ENCODE measurements at places on chromosomes 16 and 17.

- DNase-seq, result no peak
Measured at GRCh38 chr16:58225965-58226602, 28.2 kb upstream of the CSNK2A2 start.

DNA sequence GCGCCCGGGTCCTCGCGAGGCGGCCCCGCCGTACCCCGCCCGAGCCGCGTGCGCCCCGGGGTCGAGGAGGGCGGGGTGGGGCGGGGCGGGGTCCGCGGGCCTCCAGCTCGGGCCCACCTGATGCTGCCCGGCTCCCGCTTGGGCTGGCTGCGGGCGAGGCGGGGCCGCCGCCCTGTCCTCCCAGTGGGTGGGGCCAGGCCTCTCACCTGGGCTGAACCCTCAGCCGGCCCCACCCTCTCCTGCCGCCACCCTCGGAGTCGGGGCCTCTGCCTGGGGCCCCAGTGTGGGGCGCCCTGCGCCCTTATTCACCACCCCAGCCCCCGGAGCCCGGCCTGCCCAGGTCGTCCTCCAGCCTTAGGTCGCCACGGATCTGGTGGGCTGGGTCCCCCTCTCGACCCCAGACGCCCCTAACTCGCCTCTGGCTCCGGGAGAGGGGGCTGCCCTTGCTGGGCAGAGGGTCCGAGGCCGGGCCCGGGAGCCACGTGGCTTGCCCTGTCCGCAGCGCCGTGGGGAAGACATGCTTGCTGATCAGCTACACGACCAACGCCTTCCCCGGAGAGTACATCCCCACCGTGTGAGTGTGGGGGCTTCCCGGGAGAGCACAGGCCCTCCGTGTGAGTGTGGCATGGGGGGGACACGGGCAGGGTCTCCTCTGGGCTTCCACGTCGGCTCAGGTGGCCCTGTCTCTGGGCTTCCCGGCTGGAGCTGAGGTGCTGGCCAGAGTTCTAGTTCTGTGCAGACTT lies 578 bp downstream of the RAC3 start:
- no peak for DNase-seq

- DNase-seq, result no peak
Measured at GRCh38 chr16:53936052-53936451, 232.1 kb downstream of the FTO start.

GRCh38 chr17:10768750-10769251 lies 35.1 kb downstream of the TMEM238L start:
- DNase-seq, result no peak

DNA sequence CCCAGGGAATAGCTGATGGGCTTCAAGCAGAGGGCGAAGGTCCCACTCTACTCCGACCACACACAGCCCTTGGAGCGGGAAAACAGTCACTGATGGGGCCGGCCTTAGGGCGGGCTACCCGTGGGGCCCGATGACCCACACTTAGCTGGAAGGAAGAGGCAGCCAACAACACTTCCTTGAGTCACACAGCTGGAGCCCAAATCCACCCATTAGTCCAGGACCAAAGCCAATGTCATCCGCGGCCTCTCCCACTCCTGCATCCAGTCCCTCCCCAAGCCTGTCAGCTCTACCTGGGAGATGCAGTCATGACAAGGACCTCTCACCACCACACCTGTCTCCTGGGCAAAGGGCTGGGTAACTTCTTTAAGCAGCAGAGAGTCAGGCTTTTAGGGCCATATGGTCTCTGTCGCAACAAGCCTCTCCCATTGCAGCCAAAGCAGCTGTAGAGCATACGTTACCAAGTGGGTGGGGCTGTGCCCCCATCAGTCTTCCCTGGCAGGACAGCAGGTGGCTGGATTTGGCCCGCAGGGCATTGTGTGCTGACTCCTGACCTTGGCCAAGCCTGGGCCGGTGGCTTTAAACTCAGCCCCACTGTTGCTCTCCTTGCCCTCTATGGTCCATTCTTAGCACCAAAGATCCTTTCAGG lies 110.7 kb downstream of the SOCS1 start:
- DNase-seq, result no peak

DNA sequence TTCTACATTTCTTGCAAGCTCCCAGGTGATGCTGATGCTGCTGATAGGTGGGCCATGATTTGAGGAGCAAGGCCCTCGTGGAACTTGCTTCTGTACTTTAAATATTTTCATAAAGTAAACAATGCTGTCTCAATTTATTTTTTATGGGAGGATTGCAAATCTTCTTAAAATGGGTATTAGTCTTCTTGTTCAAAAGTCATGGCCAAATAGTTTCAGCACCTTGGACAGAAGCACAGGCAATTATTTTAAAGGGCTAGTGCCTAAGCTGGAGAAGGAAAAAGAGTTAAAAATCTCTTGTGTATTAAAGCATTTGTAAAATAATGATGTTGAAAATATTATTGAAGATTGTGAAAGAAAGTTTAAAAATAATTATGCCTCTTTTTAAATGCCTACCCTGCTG lies 50.5 kb downstream of the GPR139 start:
- DNase-seq, result no peak

- no peak for DNase-seq
Measured at GRCh38 chr17:51006601-51007000, 114.1 kb downstream of the SPAG9 start.

DNA sequence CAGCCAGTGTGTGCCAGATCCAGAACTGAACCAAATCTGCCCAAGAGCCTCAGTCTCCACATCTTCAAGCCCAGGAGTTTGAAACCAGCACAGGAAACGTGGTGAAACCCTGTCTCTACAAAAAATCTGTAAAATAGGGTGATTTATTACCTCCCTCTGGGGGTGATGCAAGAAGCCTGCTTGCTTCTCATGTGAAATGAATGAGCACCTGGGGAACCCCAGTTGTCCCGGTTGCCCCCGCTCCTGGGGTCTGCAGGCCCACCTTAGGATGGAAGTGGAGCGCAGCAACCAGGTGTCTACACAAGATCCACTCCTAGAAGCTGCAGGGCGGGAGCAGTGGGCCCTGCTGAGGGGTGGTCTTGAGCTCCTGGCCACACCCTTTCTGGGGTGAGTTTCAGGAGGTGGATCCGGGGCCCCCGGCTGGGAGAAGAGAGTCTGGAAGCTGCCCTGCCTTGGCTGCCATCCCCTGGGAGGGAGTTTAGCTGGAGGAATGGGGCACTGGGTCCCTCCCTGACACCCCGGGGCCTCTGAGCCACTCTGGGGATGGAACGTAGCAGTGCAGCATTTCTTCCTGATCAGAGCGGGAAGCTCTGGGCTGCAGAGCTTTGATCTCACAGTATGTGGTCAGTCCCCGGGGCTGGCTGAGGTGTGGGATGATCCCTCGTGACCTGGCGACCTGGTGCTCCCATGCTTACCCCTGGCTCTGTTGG lies 117.8 kb downstream of the RAB11FIP4 start:
- DNase-seq, result no peak

DNA sequence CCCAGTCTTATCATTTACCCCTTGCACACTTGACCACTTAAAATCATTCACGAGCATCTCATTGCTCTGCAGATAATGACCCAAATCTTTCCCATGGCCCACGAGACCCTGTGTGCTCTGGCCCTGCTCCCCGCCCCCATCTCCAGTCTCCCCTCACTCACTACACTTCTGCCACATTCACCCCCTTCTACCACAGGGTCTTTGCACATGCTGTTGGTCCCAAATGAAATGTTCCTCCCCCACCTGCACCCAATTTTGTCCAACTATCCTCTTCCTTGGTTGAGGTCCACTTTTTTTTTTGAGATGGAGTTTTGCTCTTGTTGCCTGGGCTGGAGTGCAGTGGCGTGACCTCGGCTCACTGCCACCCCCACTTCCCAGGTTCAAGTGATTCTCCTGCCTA lies 39.2 kb downstream of the CCDC42 start:
- DNase-seq, result no peak

DNA sequence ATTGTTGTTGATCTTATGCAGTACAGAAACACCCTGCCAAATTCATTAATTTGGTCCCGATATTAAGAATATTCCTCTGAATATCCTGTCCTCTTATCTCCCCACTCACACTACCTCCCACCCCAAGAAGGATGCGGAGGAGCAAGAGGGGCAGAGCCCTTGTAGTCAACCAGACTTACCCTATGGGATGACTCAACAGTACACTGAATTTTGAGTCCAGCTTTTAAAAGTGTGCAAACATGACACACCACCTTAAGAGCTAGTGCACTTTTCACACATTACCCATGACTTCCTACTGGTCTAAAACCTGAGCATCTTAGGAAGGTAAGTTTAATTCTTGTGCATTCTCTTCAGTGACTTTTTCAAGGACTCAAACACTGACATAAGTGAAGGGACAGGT lies 9.5 kb downstream of the USP22 start:
- DNase-seq, result no peak
